Activated CD4-positive, alpha-beta T cell treated with anti-CD3 and anti-CD28 coated beads, Interleukin-2, amount 10 ng/mL, durations not matched to agents 7 days and 5 days (primary cell): ENCODE measurements at places on chromosomes 4 and X.

DNA sequence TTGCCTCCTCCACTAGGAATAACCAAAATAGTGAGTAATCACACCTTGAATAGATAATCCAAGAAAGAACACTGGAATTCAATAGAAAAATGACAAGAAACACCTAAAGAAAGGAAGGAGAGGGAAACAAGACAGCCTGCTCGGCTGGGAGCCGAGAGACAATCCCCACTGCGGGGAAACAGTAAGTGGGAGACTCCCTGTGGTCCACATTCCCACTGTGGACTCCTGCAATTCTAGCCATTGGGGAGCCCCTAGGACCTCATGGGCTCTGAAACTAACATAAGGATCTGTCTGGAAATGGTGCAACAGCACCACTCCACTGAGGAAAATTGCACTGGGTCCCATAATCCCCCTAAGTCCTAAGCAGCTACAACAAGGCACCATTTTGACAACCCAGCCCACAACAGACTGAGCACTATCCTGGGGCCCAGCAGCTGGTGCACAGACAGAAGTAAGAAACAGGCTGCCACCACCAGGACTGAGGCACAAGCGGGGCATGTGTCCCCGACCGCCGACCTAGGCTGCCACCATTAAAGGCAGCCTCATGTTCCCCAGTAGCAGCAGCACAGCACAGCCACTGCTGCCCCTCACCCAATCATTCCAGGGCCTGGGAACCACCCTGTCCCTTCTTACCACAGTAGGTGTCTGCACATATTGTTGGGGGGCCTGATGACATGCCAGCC lies 14.2 kb downstream of the LRBA start:
- no peak for DNase-seq

DNA sequence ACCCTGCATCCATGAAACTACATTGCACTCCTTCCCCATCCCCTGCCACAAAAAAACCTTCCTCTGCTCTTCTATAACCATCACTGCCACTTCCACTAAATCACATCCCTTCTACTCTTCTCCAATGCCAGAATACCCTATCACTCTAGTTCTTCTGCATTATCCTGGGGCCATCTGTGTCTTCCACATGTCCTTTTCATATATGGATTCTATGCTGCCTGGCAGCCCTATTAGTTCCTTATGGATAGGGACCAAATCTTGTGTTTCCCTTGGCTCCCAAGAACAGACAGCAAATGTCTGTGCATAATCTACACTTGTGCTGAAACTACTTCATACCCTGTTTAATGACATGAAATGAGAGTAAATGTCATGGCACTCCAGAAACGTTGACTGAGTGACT lies 68.0 kb downstream of the LHFPL1 start:
- no peak for DNase-seq

DNA sequence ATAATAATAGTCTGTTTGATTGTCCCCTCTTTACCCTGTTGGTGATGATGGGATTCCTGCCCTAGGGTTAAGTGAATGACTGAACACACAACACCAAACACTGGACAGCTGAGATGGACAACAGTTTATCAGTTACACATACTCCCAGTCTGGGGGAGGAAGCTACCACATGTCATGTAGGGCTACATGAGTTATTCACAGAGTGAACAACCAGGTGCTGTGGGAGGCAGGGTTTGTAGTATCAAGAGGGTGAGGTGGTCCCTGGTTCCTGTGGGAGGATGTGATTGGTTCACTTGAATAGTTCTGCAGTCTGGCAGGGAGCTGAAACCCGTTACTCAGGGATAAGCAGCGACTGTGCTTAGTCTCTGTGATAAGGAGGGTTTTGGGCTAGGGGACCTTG lies 88.8 kb upstream of the AP1S2 start:
- no peak for DNase-seq

DNA sequence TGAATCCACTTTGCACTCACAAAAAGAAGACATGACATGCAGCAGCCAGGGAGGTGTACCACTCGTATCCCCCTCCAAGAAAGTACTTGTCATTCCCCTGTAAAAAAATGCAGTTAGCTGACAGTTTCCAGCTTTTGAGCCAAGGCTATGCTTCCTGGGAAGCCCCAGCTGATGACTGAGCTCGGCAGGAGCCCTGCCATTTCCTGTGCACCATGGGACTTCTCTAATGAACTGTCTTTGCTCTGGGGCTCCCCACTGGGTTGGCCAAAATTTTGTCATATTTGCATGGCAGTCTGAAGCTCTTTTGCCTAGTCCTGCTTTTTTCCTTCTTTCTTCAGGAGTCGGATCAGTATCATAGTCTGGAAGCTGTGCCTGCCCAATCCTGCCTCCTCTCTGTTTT lies 104.5 kb upstream of the MAOA start:
- DNase-seq: no peak

DNA sequence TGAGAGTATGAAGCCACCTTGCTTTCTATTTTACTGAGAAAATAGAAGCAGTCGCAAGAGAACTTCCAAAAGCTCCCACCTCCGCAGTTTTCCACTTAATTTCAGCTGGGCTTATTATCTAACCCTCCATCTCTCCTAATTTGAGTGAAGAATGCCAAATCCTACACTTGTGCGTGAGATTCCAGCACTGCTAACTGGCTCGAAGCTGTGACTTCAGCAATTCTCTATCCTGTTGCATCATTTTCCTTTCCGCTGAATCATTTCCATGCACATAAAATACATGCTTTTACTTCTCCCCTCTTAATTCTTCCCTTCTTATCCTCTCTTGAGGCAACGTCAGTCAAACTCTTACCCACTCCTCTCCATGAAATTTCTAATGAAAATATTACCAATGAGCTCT lies 189.5 kb downstream of the GASK1B start:
- DNase-seq: no peak

DNA sequence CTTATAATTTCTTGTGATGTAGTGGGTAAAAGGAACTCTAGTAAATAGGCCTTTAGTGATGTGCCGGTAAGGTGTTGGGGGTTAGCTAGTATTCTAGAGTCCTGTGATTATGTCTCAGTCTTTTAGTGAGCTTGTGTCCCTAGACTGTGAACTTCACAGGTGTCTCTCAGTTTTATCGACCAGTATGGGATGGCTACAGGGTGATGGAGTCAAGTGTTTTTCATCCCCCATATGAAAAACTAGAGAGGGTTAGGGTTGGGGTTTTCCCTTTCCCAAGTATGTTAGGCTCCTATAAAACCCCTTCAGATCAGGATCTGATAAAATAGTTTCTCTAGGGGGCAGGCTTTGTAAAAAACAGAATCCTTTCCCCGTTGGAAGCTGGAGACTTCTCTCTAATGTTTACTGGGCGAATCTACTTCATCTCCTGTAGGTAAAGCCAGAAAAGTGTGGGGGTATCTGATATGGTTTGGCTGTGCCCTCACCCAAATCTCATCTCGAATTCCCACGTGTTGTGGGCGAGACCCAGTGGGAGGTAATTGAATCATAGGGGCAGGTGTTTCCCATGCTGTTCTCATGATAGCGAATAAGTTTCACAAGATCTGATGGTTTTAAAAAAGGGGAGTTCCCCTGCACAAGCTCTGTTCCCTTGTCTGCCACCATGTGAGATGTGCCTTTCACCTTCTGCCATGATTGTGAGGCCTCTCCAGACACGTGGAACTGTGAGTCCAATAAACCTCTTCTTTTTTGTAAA lies 120.8 kb downstream of the DTHD1 start:
- no peak for DNase-seq

DNA sequence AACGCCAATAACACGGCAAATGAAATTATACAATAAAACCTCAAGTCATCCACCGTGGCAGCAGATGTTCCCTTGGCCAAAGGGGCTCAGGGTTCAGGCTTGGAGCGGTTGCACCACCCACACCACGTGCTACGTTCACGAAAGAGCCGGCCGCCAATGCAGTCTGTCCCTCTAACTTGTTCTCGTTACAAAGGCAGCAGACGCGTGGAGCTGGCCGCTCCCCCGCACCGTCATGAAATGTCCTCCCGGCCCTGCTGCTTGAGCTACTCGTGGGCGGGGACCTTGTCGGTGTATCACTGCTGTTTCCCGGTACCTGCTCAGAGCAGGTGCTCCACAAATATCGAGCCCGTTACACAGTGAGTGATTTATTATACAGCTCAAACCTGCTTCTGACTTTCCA lies 36.4 kb upstream of the MAN2B2 start:
- no peak for DNase-seq
